ENCODE measurements at places on chromosomes 16 and 17. TPM values are rescaled to one million over a fixed set of nuclear protein-coding genes. Genes with fewer than 3 reads are reported as not detected.

The SLC25A10 gene
- 7.0 TPM for total RNA-seq

The CACNG3 gene
- not detected for total RNA-seq

The TTYH2 gene
- 0.93 TPM for total RNA-seq

The TRIM37 gene
- 42.0 TPM for total RNA-seq

The ZSCAN10 gene
- not detected for total RNA-seq

The PPY gene
- not detected for total RNA-seq

The EME1 gene
- 9.2 TPM for total RNA-seq
